Melanocyte of skin (primary cell): ENCODE measurements at places on chromosomes 2 and 18. TPM values are rescaled to one million over a fixed set of nuclear protein-coding genes. Genes with fewer than 3 reads are reported as not detected.

Gene CERKL
- under 0.01 and 0.15 TPM in 2 replicates for total RNA-seq

Gene FLACC1
- 3.1 and 3.6 TPM in 2 replicates for total RNA-seq

Gene ADGRF3
- total RNA-seq = under 0.01 TPM in 2 replicates

Gene CD8A
- total RNA-seq = not detected in 2 replicates

Gene CAVIN2
- 0.36 TPM in 1 of 2 replicates, not detected in the other for total RNA-seq

Gene CYS1
- total RNA-seq = 0.15 and 0.33 TPM in 2 replicates

Gene CCDC85A
- 0.36 and 0.69 TPM in 2 replicates for total RNA-seq

Gene TRIB2
- 208 and 234 TPM in 2 replicates for total RNA-seq

Gene IL1RN
- 0.33 TPM in 1 of 2 replicates, not detected in the other for total RNA-seq

Gene PRKAG3
- not detected in 2 replicates for total RNA-seq

Gene GDF7
- under 0.01 TPM in 2 replicates for total RNA-seq

Gene TEKT4
- not detected in 2 replicates for total RNA-seq

Gene SERPINB4
- not detected in 2 replicates for total RNA-seq

Gene ERFE
- 0.34 and 0.36 TPM in 2 replicates for total RNA-seq

Gene CCDC93
- 18.0 and 20.6 TPM in 2 replicates for total RNA-seq

Gene TXNDC2
- not detected in 2 replicates for total RNA-seq

Gene ANKRD53
- 0.46 and 0.67 TPM in 2 replicates for total RNA-seq

Gene SDC1
- 5.8 and 6.5 TPM in 2 replicates for total RNA-seq

Gene REEP1
- 0.34 TPM in 1 of 2 replicates, not detected in the other for total RNA-seq

Gene SLC66A2
- 34.4 and 44.7 TPM in 2 replicates for total RNA-seq

Gene SERPINB10
- total RNA-seq = not detected in 2 replicates

Gene CCDC141
- total RNA-seq = under 0.01 TPM in 1 of 2 replicates, not detected in the other

Gene TUBA3E
- total RNA-seq = not detected in 2 replicates

Gene UGT1A8
- not detected in 2 replicates for total RNA-seq

Gene STON1
- total RNA-seq = 0.33 and 1.4 TPM in 2 replicates

Gene ALK
- 0.69 and 2.9 TPM in 2 replicates for total RNA-seq

Gene TYMS
- 12.7 and 15.3 TPM in 2 replicates for total RNA-seq

Gene ALLC
- total RNA-seq = not detected in 2 replicates

Gene ZNF24
- 56.1 and 69.1 TPM in 2 replicates for total RNA-seq

Gene CD207
- total RNA-seq = 0.34 and 0.36 TPM in 2 replicates
